ENCODE measurements at places on chromosomes 13 and 19.

- peak; percentile 12 for DNase-seq
Measured at GRCh38 chr13:48112896-48113755, 18.2 kb upstream of the MED4 start.

DNA sequence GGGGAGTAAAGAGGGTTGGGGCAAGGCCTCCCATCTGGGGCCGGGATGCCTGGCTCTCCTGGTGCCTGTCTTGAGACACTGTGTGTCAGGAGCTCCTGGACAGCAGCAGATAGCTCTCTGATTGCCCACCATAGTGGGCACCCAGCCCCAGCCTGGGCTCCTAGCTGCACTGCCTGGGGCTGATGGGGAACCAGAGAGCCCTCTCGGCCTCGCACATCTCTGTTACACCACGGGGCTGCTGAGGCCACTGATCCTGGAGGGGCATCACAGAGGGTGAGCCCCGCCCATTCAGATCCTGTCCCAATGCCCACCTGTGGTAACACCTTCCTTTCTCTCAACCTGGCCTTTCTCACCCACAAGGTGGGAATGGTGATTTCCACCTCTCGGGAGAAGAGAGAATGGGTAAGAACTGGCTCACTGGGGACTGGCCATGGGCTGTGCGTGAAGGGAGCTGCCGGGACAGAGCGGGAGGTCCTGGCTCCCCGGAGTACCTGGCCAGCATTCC, 135.9 kb downstream of the URI1 start:
- DNase-seq, result no peak

- no peak for DNase-seq
Measured at GRCh38 chr13:88068975-88069374, 397.8 kb downstream of the SLITRK5 start.

DNA sequence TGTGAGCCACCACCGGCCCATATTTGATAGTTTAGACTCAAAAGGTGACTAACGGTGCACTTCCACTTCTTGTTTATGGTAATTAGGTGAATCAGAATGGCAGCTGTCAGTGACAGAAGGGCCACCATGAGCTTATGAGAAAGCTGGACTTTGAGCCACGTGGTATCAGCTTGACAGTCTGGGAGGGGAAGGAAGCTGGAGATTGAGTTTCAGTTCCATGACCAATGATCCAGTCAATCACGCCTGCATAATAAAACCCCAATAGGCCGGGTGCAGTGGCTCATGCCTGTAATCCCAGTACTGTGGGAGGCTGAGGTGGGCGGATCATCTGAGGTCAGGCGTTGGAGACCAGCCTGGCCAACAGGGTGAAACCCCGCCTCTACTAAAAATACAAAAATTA, 8.2 kb downstream of the EID2B start:
- DNase-seq, result no peak

- DNase-seq, result peak; percentile 21
Measured at GRCh38 chr19:38877781-38878574, at the start of gene RINL. Gene RINL (minus strand): TSS chr19:38878275. CDS start chr19:38876742, 1,533 bp downstream.

DNA sequence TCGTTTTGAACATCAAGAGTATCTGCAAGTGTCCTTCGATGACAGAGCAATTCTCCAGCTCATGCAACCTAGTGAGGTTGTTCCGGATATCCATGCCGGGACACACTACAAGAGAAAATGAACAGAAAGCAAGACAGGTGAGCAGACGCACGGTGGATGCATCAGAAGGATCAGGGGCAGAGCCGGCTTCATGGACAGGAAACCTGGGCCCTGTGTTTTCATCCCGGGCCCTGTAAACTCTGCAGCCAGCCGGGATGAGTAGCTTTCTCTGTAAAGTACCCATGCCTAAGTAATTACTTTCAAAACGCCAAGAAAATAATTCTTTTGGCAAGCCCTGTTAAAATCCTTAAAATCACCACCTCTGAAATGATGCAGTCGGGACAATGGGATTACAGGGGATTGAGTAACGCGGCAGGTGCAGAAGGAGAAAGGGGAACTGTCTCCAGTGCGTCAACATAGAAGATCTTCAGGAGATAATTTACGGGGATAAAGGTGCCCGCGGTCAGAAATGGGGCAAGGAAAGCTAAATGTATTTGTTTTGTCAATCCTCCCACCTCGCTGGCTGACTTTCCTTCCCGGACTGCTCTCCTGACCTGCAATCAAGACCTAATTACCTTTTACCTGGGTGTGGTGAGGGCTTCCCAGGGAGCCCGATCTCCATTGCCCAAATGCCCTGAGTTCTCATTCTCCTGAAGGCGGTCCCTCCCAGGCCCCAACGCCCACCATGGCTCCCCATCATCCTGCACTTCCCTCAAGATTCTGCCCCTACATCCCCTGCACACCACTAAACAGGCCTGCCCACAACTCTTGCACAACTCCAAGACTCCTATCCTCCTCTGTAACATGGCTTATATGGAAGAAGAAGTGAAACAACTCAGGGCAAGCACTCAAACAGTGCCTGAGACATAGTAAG, 26.2 kb downstream of the INSR start:
- DNase-seq, result no peak
